ENCODE measurements at places on chromosomes 7 and 10.

- no peak for DNase-seq
Measured at GRCh38 chr10:18557960-18558359, 93.4 kb downstream of the NSUN6 start.

- no peak for DNase-seq
Measured at GRCh38 chr10:33655921-33656320, 321.5 kb upstream of the NRP1 start.

GRCh38 chr10:72616716-72617115 is 9.2 kb downstream of the MICU1 start:
- no peak for DNase-seq

DNA sequence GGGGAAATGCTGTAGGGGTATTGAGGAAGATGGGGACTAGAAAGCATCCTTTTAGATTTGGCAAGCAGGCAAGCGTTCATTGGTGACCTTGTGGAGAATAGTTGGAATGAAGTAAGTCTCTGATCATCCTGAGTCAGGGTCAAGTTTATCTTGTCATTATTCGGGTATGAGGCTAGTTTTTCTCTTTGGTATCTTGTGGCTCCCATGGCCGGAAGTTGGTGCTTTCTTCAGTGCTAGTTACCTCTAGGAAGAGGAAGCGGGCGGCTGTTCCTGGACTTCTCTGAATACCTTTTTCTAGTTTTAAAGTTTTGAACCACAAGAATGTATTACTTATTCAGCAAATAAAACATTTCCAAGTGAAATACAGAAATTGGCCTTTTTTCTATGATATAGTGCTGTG is 9.2 kb downstream of the CREM start:
- no peak for DNase-seq

- no peak for DNase-seq
Measured at GRCh38 chr7:112399501-112399900, 50.8 kb upstream of the IFRD1 start.

GRCh38 chr7:100556541-100556940 is 17.2 kb downstream of the SAP25 start:
- no peak for DNase-seq

GRCh38 chr7:157384301-157384700 is 47.5 kb downstream of the DNAJB6 start:
- no peak for DNase-seq

GRCh38 chr7:139958599-139959284 is 104.0 kb downstream of the PARP12 start:
- no peak for DNase-seq

DNA sequence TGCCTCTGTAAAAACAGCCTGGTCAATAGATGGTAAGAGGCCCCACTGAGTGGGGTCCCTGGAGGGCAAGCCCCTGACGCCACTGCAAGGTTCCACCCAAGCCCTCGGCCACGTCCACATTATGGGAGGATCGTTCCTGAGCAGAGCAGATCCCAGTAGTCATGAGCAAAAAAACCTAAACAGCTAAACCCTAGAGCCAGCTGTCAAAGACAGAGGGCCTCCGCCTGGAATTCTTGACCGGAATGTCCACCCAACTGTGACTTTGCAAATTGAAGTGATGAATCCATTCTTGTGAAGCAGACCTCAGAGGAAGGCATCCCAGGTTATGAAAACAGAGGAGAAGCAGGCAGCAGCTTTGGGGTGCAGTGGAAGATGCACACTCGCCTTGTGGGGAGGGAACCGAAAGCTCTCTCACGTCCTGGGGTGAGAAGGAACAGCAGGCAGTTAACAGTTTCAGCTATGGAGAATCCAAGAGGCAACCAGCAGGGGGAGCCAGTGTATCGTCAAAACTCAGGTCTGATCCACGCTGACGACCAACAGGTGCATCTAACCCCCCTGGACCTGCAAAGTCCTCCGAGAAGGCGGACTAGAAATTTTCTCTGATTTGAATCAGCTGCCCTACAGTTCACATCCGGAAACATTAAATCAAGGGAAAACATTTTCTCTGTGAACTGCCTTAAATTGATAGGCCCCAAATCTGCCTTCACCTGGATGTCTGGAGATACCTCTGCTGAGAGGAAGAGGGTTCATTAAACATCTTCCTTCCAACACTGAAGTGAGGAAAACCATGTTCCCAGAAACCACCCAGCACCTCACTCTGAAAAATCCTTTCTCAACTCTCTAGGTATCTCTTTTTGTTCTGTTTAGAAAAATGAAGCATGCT is 139.1 kb upstream of the PFKP start:
- DNase-seq = peak; percentile 18

DNA sequence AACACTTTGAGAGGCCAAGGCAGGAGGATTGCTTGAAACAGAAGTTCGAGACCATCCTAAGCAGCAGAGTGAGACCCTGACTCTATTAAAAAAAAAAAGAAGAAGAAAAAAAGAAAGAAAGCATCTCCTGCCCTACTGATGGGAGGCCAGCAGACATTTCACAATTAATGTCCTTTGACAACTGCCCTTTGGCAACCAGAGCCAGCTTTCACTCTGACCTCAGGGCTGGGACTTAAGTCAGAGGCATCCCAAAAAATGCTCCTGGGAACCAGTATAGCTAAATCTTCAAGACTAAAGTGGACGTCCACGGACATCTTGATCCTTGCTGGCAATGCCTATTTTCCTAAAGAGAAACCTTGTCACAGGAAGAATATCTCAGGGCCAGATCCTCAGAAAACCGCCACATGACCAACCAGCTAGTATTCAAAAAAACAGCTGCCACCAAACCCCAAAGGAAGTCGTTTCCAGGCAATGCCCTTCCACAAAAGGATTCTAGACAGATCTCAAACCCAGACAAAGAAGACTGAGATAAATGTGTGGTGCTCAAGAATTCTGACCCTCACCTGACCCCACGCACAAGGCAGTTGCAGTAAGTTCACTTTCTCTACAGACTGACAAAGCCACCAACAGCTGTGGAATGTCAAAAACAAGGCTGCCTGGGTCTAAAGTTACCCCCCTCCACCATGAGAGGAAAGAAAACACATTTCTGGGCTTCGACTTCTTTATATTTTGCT is 18.4 kb downstream of the GFRA1 start:
- no peak for DNase-seq

DNA sequence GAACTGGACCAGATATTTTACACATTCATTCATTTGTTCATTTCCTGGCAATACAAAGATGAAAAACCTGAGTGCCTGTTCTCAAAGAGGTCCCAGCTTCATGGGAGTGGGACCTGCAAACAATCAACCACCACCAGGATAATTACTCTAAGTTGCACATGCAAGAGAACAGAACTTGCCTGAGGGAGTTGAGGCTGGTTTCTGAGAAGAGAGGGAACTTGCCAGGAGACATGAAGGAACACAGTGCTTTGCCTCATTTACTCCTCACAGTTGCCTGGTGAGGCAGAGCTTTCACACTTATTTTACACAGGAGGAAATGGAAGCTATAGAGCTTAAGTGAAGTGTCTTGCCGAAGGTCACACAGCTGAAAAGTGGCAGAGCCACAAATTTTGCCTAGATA is 170.1 kb downstream of the SORCS3 start:
- DNase-seq = no peak

- peak; percentile 42 for DNase-seq
Measured at GRCh38 chr10:123103944-123104343, 31.8 kb upstream of the HMX3 start.

DNA sequence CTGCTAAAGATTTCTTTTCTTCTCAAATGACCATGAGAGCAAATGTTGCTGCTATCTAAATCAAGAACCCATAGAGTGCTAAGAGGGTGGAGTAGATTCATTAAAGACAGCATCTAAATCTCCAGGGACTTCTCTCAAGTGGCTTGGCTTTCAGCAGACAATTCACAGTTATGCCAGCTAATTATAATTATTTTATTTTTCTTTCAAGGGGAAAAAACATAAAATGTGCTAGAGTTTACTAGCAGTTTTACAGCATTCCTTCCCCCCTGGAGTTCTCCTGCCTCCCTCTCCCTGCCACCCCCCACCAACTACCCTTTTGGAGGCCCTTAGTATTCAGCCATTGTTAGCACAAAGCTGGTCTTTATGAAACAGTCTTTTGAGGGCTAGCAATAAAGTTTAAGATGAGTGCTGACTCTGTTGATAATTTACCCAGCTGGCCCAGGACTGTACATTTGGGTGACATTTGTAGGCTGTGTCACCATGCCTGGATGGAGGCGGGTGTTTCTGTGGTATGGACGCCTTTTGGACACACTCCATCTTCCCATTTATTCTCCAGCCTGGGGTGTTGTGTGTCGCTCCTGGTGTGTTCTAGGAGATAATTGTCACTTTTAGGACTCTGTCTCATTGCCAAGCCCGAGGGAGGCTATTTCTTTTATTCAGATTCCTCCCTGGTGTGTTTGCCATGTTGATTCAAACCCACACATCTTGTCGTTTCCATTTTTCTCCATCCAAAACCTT is 160.2 kb downstream of the CREB5 start:
- peak; percentile 70 for DNase-seq

Measured in NCI-H1417 (cell line).